ENCODE measurements at places on chromosomes 16 and 17.

DNA sequence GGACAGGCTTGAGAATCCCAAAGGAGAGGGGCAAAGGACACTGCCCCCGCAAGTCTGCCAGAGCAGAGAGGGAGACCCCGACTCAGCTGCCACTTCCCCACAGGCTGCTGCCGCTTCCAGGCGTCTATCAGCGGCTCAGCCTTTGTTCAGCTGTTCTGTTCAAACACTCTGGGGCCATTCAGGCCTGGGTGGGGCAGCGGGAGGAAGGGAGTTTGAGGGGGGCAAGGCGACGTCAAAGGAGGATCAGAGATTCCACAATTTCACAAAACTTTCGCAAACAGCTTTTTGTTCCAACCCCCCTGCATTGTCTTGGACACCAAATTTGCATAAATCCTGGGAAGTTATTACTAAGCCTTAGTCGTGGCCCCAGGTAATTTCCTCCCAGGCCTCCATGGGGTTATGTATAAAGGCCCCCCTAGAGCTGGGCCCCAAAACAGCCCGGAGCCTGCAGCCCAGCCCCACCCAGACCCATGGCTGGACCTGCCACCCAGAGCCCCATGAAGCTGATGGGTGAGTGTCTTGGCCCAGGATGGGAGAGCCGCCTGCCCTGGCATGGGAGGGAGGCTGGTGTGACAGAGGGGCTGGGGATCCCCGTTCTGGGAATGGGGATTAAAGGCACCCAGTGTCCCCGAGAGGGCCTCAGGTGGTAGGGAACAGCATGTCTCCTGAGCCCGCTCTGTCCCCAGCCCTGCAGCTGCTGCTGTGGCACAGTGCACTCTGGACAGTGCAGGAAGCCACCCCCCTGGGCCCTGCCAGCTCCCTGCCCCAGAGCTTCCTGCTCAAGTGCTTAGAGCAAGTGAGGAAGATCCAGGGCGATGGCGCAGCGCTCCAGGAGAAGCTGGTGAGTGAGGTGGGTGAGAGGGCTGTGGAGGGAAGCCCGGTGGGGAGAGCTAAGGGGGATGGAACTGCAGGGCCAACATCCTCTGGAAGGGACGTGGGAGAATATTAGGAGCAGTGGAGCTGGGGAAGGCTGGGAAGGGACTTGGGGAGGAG, at the start of gene CSF3:
TSS of gene CSF3 (plus strand) at position 436 of the 993 bp plus-strand sequence. CDS start at position 471, 35 bp downstream.
- no peak for ATAC-seq

DNA sequence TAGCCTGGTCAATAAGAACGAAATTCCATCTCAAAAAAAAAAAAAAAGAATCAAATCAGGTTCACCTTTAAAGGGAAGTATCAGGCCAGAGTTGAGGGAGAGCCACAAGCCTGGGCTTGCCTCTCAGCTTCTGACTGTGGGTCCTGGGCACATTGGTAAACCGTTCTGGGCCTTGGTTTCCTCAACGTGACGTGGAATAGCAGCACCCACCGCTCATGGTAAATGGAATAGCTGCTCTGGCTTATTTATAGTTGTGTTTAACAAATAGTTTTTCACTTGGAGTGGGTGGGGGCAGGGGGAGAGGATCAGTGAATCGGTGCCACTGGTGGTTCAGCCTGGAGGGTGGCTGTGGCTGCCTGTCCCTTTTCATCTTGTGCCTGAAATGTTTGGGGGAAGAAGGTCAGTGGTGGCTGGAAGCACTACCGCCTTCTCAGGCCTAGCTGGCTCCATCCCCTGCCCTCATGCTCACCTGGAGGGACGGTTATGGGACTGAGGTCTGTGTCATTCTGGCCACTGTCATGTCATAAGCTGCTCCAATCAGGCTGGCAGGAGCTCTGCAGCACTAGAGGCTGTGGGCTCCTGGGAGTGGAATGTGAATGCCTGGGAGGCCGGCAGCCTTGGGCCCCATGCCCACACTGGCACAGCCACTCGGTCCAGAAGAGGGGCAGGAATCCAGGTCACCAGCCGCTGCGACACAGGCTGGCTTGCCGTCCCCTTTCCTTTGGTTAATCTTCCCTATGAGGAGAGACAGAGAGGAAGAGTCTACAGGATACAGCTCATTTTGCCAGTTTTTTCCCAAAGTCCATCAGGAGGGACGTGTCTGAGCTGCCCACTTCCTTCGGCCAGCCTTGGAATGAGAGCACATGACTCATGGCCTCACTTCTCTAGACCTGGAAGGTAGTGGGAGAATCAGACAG, 27.0 kb downstream of the CCR7 start:
- ATAC-seq = no peak

- peak; percentile 19 for ATAC-seq
Observed at GRCh38 chr17:47735536-47736011, 2.5 kb downstream of the TBX21 start.

DNA sequence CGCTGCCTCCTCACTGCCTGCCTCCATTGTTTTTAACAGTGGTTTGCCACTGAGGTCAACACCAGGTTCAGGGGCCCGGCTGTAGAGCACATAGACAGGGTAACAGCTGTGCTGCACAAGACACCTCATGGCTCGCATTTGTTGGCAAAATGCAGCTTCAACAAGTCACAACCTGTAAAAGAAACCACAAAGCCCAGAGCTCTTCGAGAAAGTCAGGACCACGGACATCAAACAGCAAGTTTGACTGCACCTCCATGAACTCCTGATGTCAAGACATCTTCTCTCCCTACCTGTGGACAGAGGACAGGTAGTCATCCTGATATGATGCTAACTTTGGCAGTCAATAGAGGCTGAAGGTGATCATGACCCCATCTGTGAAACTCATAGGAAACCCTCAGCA, 142.4 kb upstream of the SOX9 start:
- no peak for ATAC-seq

GRCh38 chr16:89870440-89870839, 3.0 kb upstream of the TCF25 start:
- ATAC-seq = no peak

DNA sequence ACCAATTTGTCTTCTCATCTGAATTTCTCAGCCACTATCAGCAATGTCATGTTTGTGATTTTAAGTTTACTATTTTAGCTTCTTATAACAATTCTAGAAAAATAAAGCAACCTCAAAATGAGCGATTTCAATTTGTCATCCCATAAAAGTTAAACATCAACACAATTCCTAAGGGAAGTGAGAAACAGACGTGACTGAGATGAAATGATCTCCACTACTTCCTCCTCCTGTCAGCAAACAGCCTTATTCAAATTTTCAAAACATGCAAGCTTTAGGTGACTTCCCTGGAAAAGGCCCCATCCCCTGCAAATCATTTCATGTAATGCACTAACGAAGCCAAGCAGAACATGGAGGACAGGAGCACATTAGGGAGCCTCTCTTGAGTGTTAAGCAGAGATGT, 64.9 kb downstream of the ZNF652 start:
- ATAC-seq = no peak

GRCh38 chr17:73215447-73215846, 22.6 kb downstream of the COG1 start:
- ATAC-seq = peak; percentile 30

- no peak for ATAC-seq
Observed at GRCh38 chr17:82388922-82389283, 17.3 kb downstream of the UTS2R start.

- ATAC-seq = peak; percentile 79
Observed at GRCh38 chr17:81018044-81018802, 16.7 kb upstream of the BAIAP2 start.

- no peak for ATAC-seq
Observed at GRCh38 chr17:41705271-41705991, 6.7 kb upstream of the GAST start.

GRCh38 chr17:75124819-75125162, 6.8 kb downstream of the NT5C start:
- ATAC-seq = no peak

DNA sequence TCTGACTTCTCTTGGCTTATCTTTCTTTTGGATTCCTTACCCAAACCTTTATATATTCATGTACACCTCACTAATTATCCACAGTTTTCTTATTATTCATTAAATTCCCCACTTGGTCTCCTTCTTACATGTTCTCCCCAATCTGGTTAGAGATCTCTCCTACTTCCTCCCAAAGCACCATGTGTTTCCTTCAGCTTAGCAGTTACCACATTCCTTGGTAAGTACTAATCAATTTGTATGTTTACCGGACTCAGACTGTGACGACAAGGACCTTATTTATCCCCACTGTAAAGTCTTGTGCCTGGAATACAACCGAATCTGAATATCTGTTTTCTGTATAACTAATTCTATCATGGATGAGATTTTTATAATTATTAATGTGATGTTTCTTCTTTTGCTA, 389.5 kb downstream of the KCNJ2 start:
- ATAC-seq = no peak

- no peak for ATAC-seq
Observed at GRCh38 chr17:67746704-67747571, 29.2 kb downstream of the NOL11 start.

DNA sequence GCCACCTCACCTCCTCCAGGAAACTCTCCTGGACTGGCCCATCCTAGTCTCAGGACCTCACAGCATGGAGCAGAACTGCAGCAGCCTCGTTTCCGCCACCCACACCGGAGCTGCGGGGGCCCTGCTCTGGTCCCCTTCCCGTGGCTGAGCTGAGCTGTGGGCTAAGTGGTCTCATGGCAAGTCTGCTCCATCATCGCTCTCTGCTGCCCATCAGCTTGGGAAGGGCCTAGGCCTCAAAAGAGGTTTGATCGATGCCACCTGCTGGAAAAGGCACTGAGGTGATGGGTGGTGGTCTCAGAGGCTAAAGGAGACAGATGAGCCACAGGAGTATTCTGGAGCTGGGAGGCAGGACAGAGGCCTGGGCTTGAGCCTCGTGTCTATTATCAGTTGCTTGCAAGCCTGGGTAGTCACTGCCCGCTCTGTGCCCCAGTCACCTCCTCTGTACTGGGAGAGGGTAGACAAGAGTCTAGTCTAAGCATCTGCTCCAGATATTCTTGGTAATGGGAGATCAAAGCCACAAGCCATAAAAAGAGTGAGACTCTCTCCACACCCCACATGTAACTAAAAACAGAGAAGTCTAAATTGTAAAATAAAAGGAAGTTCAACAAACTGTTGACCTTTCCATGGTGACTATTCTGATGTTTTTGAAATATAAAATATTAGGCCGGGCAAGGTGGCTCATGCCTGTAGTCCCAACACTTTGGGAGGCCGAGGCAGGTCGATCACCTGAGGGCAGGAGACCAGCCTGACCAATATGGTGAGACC, 1.6 kb downstream of the ITGAE start:
- ATAC-seq = no peak

GRCh38 chr17:60770946-60771422, 93.3 kb downstream of the BCAS3 start:
- no peak for ATAC-seq

DNA sequence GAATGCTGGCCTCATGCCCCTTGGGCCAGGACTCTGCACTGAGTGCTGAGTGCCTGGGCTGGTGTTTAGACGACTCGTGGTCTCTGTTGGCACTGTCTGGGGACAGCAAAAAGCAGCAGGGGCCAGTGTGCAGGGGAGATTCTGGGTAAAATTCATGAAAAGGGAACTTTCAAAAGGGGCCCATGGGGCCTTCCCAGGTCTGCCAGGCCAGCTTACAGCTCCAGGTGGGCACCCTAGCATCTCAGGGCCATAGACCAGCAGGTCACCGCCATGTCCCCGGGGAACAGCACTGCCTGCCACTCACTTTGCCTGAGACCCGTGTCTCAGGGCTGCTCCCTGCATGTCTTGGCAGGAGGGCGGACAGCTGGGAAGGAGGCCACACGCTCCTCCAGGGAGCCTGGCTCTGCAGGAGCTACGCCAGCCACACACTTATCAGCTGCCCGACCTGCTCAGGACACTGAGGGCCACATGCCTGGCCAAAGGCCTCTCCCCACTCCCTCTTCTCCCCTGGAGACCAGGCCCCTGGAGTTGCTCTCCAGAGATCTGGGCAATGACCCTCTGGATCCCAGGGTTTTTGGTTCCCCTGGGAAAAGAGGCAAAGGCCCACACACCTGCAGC, 8.8 kb upstream of the FASN start:
- no peak for ATAC-seq

DNA sequence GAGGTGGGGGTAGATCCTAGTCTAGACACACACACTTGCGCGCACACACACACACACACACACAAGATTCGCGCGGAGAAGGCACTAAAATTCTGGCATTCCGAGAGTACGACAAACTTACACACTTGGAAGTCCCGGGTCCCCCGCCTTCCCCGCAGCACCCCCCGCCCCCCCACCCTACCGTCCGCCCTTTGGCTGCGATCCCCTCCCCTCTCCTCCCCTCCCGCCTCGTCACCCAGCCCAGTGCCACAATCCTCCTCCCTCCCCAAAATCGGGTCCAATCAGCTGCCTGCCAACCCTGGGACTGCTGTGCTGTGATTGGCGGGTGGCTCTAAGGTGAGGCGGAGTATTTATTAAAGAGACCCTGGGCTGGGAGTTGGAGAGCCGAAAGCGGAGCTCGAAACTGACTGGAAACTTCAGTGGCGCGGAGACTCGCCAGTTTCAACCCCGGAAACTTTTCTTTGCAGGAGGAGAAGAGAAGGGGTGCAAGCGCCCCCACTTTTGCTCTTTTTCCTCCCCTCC, at the start of gene SOX9:
TSS of gene SOX9 (plus strand) at position 379 of the 522 bp plus-strand sequence. CDS start 372 bp downstream, outside the sequence.
- no peak for ATAC-seq

DNA sequence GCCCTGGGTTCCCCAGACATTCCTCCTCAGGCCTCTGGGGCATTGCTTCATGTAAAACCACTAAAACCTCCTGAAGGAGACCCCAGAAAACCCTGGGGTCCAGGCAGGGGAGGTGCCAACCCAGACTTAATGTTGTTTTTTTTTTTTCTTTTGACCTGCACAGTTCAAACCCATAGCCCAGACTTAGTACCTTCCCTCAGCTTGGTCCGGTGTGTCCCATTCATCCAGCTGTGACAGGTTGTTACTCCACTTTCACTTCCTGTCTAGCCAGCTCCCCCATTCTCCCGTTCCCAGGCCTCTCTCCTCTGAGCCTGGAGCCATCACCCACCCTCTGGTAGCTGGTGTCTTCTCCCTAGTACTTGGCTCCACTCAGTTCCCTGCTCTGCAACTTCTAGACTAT, 4.8 kb downstream of the CDR2L start:
- no peak for ATAC-seq

DNA sequence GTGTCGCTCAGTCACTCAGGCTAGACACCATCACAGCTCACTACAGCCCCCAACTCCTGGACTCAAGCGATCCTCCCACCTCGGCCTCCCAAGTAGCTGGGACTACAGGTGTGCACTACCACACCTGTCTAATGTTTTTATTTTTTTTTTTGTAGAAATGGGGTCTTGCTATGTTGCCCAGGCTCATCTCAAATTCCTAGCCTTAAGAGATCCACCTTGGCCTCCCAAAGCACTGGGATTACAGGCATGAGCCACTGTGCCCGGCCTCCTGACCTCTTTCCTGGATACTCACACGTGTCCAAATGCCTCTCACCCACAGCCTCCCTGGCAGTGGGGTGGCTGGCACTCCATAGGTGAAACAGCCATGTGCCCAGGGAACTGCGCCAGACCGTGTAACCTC, 17.5 kb downstream of the CAMKK1 start:
- ATAC-seq = no peak
